Nephron progenitor cell (in vitro differentiated cells): ENCODE measurements at places on chromosomes 5 and 9.

- no peak for DNase-seq
Observed at GRCh38 chr5:98913911-98914310, 14.9 kb downstream of the CHD1 start.

- no peak for DNase-seq
Observed at GRCh38 chr5:77662635-77663034, 24.1 kb upstream of the OTP start.

DNA sequence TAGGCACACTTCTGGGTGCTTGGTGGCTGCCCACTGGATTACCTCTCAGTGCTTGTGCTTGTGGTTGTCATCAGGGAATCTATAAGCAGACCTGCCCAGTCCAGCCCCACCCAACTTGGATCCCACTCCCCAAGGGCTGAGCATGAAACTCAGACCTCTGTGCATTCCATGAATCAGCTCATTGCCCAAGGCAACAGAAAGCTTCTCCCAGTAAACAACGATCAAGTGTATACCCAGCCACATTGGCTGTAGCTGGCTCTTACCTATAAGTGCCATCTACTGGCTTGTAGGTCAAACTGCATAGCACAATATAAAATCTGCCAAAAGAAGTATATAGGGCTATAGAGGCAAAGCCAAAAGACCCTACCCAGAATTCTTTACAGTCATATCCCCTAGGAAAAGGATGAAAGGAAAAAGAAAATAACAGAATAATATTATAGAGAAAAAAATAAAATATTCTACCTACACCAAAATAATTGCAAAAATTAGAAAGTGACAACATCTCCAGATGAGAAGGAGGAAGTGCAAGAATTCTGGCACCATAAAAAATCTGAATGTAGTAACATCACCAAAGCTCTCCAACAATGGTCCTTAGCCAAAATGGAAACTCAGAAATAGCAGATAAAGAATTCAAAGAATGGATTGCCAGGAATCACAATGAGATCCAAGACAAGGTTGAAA lies 321.0 kb upstream of the TRPC7 start:
- DNase-seq = no peak

DNA sequence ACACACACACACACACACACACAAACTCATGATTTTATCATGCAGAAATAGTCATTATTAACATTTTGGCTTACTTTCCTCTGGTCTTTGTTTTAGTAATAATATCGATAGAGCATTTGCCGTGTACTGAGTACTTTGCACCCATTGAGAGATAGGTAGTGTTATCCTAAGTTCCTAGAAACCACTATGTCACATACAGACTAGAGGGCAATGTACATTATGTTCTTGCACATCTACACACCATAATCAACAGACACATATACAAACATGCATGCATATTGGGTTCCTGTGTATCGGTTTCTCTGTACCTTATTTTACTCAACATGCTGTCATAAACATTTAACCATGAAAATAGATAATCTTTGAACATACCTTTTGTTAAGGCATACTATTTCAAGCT lies 45.7 kb downstream of the MAT2B start:
- DNase-seq = no peak

GRCh38 chr5:71703941-71704340 lies 15.1 kb upstream of the CARTPT start:
- peak; percentile 46 for DNase-seq

DNA sequence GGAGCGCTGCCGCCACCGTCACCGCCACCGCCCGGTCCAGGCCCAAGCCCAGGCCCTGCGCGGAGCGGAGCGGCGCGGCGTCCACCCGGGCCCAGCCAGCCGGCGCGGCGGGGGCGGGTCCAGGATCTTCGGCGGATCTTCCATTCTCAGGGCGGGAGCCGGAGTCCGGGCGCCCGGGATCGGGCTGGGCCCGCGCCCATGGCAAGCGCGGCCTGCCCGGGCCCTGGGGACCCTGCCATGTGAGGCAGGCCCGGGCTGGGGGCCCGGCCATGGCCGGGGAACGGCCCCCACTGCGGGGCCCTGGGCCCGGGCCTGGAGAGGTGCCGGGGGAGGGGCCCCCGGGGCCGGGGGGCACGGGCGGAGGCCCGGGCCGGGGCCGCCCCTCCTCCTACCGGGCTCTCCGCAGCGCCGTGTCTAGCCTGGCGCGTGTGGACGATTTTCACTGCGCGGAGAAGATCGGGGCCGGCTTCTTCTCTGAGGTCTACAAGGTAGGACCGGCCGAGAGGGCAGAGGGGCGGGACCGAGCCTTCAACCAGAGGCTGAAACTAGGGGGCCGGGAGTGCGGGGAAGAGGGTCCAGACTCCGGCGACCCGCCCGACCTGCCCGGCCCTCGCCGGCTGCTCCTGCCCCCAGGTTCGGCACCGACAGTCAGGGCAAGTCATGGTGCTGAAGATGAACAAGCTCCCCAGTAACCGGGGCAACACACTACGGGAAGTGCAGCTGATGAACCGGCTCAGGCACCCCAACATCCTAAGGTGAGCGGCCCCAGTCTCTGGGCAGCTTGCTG lies 482 bp downstream of the TESK1 start:
- peak; percentile 51 for DNase-seq

- peak; percentile 18 for DNase-seq
Observed at GRCh38 chr5:168317521-168318147, 26.2 kb downstream of the WWC1 start.

DNA sequence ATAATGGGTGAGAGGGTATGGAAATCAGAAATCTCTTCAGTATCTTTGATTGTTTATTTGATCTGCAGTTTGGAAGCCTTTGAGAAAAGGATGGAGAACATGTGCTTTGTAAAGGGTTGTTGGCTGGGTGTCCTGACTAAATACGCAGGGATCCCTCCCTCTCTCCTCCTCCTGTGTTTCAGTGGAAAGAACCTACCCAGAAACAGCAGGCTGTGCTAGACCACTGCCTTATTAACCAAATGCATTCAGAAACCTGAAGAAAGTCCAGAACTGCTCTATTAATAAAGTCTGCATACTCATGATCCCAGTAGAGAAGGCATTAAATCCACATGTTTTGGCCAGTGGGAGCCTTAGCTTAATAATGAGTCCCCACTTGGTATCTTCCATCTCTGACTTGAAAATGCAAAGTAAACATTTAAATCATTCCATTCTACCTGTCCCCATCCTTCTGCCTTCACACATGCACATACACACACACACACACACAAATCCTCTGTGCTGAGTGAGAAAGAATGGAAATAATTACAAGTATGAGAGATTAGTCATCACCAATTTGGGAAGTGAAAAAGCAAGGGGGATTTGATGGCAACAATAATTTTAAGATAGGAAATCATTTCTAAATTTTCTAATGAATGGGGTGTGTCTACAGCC lies 10.0 kb upstream of the LECT2 start:
- DNase-seq = no peak

DNA sequence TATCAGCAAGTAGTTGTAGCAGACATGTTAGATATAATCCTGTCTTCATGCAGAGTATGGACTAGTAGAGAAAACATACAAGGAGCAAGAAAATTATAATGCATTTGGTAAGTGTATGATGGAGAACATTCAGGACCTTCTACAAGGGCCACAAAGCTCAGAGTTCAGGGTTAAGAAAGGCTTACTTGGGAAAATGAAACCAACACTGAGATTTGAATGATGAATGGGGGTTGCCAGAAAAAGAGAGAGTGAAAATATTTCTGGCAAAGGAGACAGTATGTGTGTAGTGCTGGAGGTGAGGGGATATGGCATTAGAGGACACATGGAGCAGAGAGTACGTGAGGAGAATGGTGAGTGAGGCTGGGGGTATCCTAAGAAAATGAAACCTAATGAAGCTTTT lies 169.8 kb upstream of the STK32A start:
- no peak for DNase-seq

DNA sequence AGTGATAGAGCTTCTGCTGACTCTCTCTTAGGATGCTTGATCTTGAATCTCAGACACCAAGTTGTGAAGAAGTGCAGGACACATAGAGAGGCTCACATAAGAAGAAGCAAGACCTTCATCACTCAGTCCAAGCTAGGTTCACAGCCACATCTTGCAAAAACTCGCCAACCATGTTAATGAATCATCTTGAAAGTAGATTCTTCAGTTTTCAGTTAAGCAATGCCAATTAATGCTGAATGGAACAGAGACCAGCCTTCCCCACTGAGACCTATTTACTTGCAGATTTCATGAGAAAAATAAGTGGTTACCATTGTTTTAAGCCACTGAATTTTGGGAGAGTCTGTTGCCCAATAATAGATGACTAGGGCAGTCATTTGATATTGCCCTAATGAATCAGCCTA lies 217.7 kb upstream of the EDIL3 start:
- no peak for DNase-seq

GRCh38 chr5:33398501-33398900 lies 42.3 kb upstream of the TARS1 start:
- no peak for DNase-seq

DNA sequence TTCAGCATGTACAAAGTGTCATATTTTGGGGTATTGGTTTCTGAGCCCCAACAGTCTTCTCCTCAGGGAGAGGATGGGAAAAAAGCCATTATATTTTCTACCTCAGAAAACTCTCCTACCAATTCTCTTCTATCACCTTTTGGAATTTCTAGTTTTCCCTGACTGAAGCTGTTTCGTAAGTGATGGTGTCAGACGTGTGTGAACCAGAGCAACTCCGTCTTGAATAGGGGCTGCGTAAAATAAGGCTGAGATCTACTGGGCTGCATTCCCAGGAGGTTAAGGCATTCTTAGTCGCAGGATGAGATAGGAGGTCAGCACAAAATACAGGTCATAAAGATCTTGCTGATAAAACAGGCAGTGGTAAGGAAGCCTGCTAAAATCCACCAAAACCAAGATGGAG lies 197.3 kb upstream of the C9orf72 start:
- DNase-seq = no peak

GRCh38 chr5:57037355-57037754 lies 85.4 kb upstream of the MIER3 start:
- no peak for DNase-seq

DNA sequence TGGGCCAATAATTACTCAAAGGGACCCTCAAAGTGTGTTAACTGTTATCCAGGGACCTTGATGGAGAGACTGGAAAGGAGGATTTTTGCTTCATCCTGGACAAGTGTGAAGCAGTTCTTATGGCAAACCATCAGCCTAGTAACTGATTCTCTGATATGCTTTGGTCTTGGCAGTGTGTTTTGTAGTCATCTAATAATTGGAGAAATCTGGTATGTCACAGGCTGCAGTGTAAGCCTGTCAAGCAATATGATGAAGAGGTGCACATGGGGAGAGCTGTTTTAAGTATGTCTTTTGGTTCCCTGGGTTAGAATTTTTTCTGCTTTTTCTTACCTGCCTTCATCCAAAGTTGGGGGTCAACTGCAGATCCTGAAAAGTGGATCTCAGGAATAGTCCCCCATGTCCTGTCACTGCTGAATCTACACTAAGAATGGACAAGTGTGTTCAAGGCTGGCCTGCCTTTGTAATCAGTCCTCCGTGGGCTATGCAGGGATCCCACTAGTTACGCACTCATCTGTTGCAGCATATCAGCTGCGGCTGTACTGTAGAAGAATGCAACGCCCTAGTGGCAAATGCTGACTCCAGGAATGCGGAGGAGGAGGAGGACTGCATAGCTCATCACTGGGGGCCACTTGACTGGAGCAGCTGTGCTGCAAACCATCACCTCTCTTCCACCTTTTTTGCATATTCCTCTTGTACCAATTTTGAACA lies 1.9 kb downstream of the SPTAN1 start:
- DNase-seq = peak; percentile 63

GRCh38 chr9:98226516-98226915 lies 28.9 kb downstream of the TBC1D2 start:
- DNase-seq = no peak

DNA sequence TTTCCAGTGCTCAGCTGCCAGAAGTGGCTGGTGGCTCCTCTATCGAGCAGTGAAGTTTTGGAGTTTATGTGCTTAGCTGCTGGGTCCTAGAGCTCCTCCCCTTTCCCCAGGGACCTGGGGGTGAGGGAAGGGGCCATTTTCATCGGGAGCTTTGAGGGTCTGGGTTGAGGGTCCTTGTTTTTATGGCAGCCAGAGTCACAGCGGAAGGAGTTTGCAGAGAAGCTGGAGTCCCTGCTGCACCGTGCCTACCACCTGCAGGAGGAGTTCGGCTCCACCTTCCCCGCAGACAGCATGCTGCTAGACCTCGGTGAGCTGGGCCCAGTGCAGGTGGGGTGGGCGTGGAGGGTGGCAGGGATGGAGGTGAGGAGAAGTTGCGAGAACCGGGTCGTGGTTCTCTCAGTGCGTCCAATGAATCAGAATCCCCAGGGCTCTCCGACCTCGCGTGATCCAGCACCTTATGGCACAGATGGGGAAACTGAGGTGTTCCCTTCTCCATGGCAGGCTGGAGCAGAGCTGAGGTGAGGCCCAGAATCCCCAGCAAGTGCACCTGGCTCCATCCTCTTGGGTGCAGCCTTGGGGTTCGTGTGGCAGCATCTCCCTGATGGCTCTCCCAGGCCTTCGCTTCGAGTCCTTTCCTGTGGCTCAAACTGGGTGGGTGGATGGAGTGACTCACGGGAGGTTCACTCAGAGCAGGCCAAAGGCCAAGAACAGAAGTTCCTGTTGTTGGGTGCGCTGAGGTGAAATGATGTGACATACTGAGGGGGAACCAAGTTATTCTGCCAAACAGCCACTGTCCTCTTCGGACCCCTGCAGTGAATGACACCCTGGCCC lies 21.7 kb upstream of the DOLPP1 start:
- DNase-seq = no peak

DNA sequence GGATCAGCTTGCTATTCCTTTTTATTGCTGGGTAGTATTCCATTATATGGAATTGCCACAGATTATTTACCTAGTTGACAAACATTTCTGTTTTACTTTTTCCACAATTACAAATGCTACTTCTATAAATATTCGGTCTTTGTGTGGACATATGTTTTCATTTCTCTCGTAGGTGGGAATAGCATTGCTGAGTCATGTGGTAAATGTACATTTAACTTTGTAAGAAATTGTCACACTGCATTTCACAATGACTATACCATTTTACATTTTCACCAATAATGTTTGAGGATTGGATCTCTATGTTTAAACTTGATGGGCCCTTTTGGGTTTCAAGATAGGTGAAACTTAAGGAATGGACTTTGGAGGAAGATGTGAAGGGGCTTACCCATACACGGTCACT lies 19.7 kb downstream of the RAI14 start:
- DNase-seq = no peak

- DNase-seq = no peak
Observed at GRCh38 chr5:153880106-153880505, 158.6 kb downstream of the FAM114A2 start.

DNA sequence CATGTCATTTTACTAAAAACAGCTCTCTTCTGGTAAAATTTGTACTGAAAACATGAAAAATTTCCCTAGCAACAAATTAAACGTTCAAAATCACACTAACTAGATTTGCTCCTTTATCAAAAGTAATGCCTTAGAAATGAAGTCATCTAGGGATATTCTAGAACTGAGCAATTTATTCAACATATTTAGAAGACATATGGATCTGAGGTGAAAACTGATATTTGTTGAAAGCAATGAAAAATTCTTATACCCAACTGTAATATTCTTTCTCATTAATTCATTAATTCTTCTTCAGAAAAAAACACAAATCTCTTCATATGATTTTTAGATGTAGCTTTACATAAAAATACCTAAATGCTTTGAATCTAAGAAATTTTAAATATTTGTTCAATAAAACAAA lies 604.9 kb downstream of the NR2F1-AS1 start:
- no peak for DNase-seq

GRCh38 chr9:29740518-29740917 lies 2167.2 kb upstream of the C9orf72 start:
- no peak for DNase-seq
